Astrocyte (in vitro differentiated cells and primary cell): ENCODE measurements at places on chromosomes 7 and 10. TPM values are rescaled to one million over a fixed set of nuclear protein-coding genes. Genes with fewer than 3 reads are reported as not detected.

DNA sequence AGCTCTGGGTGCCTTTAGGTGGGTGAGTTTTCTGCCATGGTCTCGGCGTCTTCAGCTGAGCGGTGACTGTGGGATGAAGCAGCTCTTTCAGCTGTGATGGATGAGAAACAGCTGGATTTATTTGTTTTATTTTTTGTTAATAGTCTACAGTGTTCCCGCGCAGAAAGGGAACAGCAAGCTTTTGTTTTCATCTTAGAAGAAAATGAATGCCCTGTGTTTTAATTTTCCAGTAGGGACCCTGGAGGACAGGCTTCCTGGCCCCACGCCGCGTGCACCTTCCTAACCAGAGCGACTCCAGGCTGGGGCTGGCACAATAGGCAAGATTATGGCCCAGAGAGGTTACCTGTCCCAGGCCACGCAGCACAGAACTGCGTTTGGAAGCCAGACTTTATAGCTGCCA, 57.6 kb downstream of the GTF2IRD1 start:
- no peak for DNase-seq
- no peaks in the 10 kb centered on the region for H3K4me1 ChIP-seq

DNA sequence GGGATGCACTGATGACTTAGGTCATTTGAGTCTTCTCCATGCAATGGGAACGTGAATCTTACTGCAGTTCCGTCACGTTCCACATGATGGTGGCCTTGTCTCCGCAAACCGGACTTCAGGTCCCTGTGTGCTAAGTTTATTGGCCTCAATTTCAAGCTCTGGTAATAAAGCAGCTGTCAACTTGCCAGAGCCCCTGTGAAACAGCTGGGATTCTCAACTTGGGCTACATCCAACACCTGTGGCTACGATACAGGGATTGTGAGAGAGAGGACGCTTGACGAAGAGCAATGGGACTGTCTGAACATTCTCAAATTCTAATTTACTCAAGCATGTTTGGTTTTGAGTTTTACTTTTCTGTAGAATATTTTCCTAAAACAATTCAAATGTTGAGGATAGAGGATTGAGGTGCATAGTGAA, 174.2 kb downstream of the PTN start:
- DNase-seq, result peak; percentile 71
- H3K4me3 ChIP-seq, result no peak overlapping the region
- H3K4me1 ChIP-seq, result no peaks in the 10 kb centered on the region
- H3K36me3 ChIP-seq, result no peaks in the 10 kb centered on the region
- H3K27me3 ChIP-seq, result no peaks in the 10 kb centered on the region

- H3K36me3 ChIP-seq, result no peaks in the 10 kb centered on the region
- H3K27ac ChIP-seq, result no peak overlapping the region
- H3K4me1 ChIP-seq, result peaks cover 2% of the 10 kb centered on the region
Measured at GRCh38 chr10:23094786-23095403, 484 bp upstream of the MSRB2 start.

- H3K27me3 ChIP-seq, result no peaks in the 10 kb centered on the region
- H3K36me3 ChIP-seq, result no peaks in the 10 kb centered on the region
- no peak overlapping the region for H3K4me3 ChIP-seq
- no peaks in the 10 kb centered on the region for H3K4me1 ChIP-seq
Measured at GRCh38 chr7:22639396-22639795, 87.6 kb upstream of the IL6 start.

- H3K27ac ChIP-seq, result no peak overlapping the region
- H3K27me3 ChIP-seq, result no peaks in the 10 kb centered on the region
- no peaks in the 10 kb centered on the region for H3K4me1 ChIP-seq
- DNase-seq, result no peak
Measured at GRCh38 chr7:17150018-17150417, 148.4 kb upstream of the AHR start.

The OTUD1 gene
- total RNA-seq, result 5.5 and 6.3 TPM in 2 replicates

The ANKRD2 gene
- total RNA-seq, result 0.22 and 0.36 TPM in 2 replicates
